Stimulated activated CD4-positive, alpha-beta T cell treated with anti-CD3 and anti-CD28 coated beads, Interleukin-2, amount 100 ng/mL, for 24 hours (primary cell): ENCODE measurements at places on chromosomes 5 and 9.

GRCh38 chr9:129290606-129291005 is 112.5 kb upstream of the IER5L start:
- DNase-seq: no peak

DNA sequence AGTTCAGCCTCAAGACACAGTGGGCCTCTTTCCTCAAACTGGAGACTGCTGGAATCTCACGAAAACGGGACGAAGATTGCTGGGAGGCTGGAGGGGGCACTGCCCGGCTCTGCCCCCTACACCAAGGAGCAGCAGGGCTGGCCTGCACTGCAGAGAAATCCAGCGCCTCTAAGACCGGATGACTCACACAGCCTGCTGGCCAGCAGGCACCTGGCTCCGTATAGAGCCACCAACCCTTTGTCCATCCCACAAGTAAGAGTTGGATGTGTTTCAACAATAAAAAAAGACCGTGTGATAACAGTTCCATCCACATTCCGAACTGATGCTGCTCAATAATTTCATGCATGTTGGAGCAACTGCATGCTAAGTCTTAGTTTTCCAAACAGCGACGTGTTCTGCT is 11.5 kb downstream of the CCDC127 start:
- no peak for DNase-seq

DNA sequence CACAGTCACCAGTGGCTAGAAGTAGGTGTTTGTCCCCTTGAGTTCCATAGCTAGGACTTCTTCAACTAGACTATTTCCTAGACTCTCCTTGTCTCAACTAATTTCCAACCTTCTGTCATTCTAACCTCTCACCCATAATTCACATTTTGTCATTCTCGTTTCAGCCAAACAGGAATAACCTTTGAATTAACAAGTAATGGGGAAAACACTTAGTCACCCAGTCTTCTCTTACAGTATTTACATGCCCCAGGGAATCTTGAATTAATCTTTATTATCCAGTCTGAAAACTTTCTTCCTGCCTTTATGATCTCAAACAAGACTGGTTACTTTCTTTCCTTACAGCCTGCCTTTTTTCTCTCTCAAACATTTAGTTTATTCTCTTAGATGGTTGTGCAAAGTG is 63.3 kb upstream of the RUSC2 start:
- DNase-seq: no peak

- DNase-seq: no peak
Measured at GRCh38 chr5:96716007-96716406, 53.8 kb downstream of the CAST start.

GRCh38 chr5:87888139-87888538 is 380.5 kb downstream of the TMEM161B start:
- no peak for DNase-seq

GRCh38 chr9:38263532-38263931 is 129.0 kb upstream of the ALDH1B1 start:
- no peak for DNase-seq

DNA sequence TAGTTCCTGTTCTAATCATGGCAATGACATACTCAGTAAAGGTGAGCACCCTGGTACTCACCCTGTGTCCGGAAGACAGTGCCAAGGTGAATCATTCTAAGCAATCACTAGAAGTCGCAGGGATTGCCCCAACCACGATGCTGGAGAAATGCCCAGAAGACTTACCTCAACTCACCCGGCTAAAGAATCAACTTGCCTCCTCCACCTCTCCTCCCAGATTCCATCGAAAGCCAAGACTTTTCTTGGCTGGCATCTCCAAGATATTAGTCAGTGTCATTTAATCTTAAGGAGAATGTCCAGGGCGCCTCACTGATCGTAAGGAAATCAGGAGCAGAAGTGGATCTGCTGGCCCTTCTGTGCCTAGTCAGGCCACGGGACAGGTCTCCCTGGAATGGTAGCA is 204.9 kb downstream of the ERCC6L2 start:
- DNase-seq: no peak

GRCh38 chr9:99833735-99834134 is 12.1 kb downstream of the NR4A3 start:
- DNase-seq: no peak

DNA sequence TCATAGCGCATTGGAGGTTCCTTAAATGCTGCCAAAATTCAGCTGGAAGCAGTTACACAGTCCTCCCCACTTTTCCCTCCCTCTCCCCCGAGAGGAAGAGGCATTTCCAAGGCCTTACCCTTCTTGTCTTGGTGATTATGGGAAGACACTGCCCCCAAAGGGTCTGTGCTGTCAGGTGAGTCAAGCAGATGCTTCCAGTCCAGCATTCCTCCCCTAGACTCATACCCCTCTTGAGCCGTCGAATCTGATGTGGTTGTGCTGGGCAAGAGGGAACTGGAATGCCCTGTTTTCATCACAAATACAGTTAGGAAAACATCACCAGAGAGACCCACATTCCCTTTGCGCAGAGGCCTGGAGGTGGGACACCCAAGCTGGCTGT is 107.2 kb downstream of the SEMA6A start:
- DNase-seq: no peak

DNA sequence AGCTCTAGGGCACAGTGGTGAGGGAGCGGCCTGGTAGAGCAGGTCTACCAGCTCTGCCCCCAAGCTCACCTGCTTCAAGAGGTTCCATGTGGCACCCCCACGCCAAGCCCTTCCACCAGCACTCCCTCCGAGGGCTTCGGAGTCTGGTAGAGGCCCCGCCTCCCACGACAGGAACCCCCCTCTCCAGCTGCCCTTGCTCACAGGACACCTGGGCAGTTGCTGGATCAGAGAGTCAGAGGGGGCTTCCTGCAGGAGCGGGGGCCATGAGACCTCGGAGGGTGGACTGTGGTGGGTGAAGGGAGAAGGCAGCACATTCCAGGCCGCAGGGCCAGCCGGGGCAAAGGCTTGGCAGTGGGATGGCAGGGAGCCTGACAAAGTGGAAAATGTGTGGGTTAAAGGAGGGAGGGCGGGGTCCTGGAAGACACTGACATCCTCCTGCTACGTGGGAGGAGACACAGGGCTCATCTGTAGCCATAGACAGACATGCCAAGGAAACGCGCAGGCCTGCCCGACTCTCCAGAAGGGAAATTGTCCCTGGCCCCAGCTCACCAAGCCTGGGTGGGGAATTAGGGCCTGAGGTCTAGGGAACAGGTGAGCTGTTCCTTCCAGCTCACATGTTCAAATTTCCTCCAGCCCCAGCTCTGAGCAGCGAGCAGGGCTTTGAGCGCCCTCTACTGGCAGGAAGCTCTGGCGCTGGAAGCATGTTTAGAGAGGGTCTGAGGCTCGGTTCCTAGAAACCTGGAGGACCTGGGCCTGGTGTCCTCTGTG is 74.2 kb downstream of the NTNG2 start:
- DNase-seq: peak; percentile 87

- DNase-seq: no peak
Measured at GRCh38 chr9:14278291-14278721, 35.6 kb downstream of the NFIB start.

- no peak for DNase-seq
Measured at GRCh38 chr9:124394167-124394566, 21.1 kb downstream of the PSMB7 start.

- DNase-seq: no peak
Measured at GRCh38 chr5:68928617-68929302, 165.1 kb upstream of the SLC30A5 start.

DNA sequence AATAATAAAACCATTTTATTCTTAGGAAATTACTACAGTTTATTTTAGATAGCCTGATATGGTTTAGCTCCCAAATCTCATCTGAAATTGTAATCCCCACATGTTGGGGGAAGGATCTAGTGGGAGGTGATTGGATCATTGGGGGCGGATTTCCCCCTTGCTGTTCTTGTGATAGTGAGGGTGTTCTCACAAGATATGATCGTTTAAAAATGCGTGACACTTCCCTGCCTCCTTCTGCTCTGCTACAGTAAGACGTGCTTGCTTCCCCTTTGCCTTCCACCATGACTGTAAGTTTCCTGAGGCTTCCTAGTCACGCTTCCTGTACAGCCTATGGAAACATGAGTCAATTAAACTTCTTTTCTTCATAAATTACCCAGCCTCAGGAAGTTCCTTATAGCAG is 122.4 kb upstream of the FGF10 start:
- no peak for DNase-seq

DNA sequence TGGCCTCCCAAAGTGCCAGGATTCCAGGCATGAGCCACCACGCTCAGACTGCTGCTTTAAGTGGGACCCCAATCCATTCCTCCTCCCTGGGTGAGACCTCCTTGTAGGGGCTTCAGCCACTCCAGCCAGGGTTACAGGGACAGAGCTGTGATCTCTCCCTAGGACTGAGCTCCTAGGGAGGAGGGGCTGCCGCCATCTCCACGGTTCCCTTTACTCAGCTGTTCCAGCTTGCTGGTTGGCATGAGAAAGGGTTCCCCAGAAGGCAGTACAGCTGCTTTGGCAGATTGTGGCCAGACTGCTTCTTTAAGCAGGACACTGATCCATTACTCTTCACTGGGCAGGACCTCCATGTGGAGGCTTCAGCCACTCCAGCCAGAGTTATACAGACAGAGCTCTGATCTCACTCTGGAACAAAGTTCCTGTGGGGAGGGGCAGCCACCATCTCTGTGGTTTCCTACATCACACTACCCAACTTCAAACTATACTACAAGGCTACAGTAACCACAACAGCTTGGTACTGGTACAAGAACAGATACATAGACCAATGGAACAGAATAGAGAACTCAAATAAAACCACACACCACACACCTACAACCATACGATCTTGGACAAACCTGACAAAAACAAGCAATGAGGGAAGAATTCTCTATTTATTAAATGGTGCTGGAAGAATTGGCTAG is 7.2 kb downstream of the INSL6 start:
- no peak for DNase-seq

DNA sequence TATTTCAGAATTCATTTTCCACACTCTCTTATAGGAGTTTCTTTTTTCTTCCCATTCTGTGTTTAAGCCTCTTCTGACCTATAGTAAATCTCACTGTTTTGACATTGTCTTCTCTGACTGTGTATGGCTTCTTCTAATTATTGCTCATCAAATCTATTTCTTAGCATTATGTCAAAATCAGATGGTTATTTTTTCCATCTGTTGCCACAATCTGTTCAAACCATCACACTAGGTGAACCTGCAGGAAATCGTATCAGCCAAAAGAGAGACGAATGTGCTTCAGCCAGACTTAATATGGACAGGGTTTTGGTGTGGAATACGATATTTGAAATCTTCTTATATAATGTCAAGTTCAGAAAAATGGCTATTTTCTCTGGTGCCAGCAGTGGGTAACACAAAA is 15.9 kb upstream of the SEMA4D start:
- DNase-seq: no peak

GRCh38 chr9:134768709-134769351 is 111.8 kb upstream of the FCN2 start:
- no peak for DNase-seq

- no peak for DNase-seq
Measured at GRCh38 chr5:172490514-172491461, 36.5 kb upstream of the SH3PXD2B start.

- no peak for DNase-seq
Measured at GRCh38 chr5:80308526-80308925, 11.3 kb upstream of the SPZ1 start.

GRCh38 chr5:130350131-130350530 is 445.9 kb downstream of the CHSY3 start:
- no peak for DNase-seq
